ENCODE measurements at places on chromosomes 12 and 14. TPM values are rescaled to one million over a fixed set of nuclear protein-coding genes. Genes with fewer than 3 reads are reported as not detected.

- H3K27me3 ChIP-seq = peaks cover 70% of the 10 kb centered on the region
- no peak for DNase-seq
- H3K4me1 ChIP-seq = peaks cover 22% of the 10 kb centered on the region
Observed at GRCh38 chr14:37594238-37594970, 645 bp downstream of the FOXA1 start.

DNA sequence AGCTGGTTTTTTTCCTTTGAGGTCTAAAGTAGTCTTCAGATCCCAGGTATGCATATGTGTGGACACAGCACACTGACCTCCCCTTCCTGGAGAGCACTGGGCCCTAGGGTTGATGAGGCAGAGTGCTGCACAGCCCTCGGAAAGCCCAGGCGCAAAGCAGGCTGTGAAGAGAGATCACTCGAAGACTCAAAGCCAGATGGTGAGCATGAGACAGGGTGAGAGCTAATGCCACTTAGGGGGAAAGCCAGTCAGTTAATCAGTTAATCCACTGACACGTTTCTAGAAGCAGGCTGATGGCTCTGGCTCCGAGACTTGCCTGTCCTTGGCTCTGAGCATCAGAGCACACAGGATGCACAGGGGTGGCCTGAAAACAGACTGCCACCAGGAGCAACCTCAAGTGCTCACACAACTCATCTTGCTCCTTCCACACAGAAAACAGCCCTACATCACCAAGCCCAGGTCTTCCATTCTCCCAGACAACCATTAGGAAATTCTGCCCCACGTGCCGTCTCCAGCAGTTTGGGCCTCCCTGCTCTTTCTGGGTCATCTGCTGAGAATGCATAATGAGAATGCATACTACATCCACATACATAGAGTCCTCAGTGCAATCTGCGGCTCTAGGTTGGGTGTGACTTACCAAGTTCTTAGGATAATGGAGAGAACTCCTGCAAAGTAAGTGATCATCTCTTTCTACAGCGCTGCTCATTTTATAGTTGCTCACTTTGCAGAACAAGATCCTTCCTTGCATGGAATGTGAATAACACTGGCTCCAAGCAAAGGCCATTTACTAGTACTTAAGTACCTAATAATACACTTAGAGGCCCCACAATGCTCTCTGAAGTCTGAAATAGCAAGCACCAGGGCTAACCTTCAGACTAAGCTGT lies 12.0 kb downstream of the AQP6 start:
- DNase-seq = no peak
- no peak overlapping the region for H3K4me3 ChIP-seq
- H3K36me3 ChIP-seq = peaks cover under 1% of the 10 kb centered on the region
- H3K27ac ChIP-seq = no peak overlapping the region
- H3K27me3 ChIP-seq = no peaks in the 10 kb centered on the region

- H3K27me3 ChIP-seq = no peaks in the 10 kb centered on the region
- no peak for DNase-seq
- no peak overlapping the region for H3K27ac ChIP-seq
- H3K4me3 ChIP-seq = no peak overlapping the region
- no peaks in the 10 kb centered on the region for H3K4me1 ChIP-seq
Observed at GRCh38 chr12:14827043-14827442, 13.1 kb upstream of the SMCO3 start.

The CLEC6A gene
- total RNA-seq = not detected

DNA sequence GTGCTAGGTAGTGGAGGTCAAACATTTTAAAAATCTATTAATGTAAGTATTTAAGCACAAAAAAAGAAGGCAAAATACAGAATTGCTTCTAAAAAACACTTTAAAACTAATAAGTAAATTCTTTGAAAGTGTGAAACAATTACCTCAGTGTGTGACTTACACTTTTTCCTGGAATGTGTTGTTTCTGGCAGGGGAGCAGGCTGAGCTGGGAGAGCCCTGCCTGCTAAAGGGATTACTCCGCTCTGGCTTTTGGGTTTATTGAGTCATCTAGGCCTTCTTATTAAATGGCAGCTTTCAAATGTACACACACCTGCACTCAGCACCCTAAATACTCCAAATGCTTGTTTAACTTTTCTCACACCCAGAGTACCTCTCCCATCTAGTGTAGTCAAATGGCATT lies 279.8 kb downstream of the AKAP6 start:
- H3K36me3 ChIP-seq = no peaks in the 10 kb centered on the region
- H3K4me3 ChIP-seq = no peak overlapping the region
- H3K27me3 ChIP-seq = no peaks in the 10 kb centered on the region
- H3K27ac ChIP-seq = no peak overlapping the region

DNA sequence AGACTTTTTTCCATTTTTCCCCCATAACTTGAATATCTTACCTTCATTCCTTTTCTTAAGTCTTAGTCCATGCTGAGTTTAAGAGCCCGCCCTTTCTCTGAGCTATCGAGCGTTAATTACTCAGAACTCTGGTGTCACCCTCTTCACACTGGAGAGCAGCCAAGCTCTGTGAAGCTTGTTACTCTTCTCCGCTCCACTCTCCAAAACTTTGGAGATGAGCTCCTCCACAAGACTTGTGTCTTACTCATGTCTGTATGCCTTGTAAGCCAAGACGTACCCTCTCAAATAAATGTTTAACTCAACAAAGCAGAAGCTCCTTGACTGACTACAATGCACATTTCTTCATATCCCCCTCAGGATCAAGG lies 54.7 kb downstream of the DICER1 start:
- no peak overlapping the region for H3K4me3 ChIP-seq
- no peak for DNase-seq
- peaks cover 72% of the 10 kb centered on the region for H3K36me3 ChIP-seq
- H3K27me3 ChIP-seq = no peaks in the 10 kb centered on the region
- no peaks in the 10 kb centered on the region for H3K4me1 ChIP-seq
